A172 (cell line): ENCODE measurements at places on chromosomes 3 and 15.

- DNase-seq, result no peak
Observed at GRCh38 chr15:61517776-61518175, 288.7 kb upstream of the RORA start.

DNA sequence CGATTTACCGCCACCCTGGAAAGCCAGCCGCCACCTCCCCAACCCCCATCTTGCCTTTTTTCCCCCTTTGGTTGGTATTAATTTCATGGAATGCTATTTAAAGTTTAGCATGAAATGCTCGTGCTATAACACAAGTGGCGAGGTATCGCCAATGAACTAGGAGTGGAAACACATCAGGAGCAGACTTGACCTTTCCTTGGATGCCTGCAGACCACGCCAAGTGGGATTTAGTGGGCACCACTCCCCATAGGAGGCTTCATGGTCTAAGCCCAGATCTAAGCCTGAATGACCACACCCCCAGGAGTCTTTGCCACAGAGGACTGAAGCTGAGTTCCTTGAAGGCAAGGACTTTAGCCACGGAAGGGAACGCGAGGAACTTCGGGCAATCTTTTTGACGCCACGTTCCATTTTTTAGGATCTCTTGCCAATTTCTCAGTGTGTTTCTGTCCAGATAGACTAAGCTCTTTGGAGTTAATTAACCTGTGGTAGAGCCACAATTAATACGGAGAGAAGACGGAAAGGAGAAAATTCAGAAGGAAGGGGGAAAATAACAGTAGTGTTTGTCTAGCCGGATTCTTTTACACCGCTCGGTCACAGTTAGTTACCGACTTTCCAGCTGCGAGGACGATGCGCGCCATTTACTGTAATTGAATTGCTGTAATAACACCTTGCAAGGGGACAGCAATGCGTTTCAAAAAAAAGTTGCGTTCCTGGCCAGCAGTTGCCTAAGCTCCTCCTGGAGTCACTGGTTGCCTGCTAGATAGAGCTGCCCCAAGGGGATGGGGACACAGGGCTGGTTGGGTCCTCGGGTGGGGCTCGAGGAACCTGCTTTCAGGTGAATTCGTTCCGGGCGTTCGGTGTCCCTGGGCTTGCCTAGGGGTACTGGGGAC is 37.1 kb downstream of the NR2F2 start:
- no peak for DNase-seq

- no peak for DNase-seq
Observed at GRCh38 chr3:88534534-88534933, 384.8 kb downstream of the C3orf38 start.

DNA sequence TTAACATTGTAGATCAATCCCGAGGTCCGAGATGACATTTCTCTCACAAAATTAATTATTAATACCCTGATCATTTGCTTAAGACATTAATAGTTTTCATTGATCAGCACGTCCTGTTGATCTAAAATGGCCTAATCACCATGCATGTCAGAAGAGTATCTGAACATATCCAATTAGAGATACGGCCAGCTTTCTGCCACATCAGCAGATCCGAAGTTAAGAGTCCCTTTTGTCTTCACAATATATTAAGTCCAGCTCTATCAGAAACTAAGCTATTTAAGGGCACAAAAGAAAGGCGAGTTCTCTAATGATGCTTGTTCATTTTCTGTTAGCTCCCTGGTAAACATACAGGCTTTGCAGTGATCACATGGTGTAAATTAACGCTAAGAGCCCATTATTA is 470.3 kb downstream of the CNTN4 start:
- DNase-seq, result no peak

DNA sequence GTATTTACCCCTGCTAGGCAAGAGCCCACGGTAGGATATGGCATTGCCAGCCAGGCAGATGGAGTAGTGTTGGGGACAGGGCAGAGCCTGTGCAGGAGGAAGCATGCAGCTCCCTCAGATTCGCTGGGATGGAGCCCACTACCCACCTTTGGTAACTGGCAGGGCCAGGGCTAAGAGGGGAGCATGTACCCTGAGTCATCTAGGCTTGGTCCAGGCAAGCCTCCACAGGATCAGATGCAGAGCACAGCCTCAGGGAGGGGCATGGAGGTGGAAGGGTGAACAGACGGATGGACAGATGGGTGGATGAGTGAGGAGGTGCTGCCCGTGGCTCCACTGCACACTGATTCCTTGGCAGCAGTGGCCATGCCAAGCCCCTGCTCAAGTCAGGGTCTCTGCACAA is 33.0 kb downstream of the IL20RB start:
- DNase-seq, result no peak

GRCh38 chr3:15539066-15539465 is 17.6 kb upstream of the COLQ start:
- no peak for DNase-seq

- DNase-seq, result no peak
Observed at GRCh38 chr3:181936774-181937173, 225.0 kb downstream of the SOX2 start.

DNA sequence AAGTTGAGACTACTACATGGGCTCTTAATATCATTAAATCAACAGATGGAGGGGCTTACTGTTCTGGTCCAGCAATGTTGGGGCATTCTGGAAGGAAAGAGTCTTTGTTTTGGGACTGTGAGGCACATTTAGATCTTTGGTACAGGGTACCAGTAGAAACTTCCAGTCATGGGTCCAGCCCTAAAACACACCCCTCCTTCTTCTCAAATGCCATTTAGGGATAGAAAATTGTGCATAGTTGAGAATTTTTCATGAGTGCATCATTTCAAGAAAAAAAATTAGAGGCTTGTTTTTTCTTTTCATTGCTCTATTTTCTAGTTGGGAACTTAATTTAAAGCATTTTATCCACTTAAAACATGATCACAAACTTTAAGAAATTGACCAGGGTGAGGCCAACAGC is 4.1 kb upstream of the RTP1 start:
- DNase-seq, result no peak

DNA sequence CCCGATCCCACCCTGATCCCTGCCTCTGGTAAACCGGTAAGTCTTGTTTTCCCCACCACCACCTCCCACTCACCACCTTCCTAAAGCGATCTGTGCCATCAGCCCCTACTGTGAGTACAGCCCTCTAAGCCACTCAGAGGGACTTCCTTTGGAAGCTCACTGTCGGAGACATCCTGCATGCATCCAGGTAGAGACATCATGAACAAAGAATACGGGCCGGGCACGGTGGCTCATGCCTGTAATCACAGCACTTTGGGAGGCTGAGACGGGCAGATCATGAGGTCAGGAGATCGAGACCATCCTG is 13.7 kb upstream of the PCSK6 start:
- DNase-seq, result no peak

GRCh38 chr15:80732818-80733217 is 37.7 kb downstream of the ABHD17C start:
- no peak for DNase-seq

GRCh38 chr3:143226678-143227291 is 107.2 kb downstream of the CHST2 start:
- DNase-seq, result no peak

DNA sequence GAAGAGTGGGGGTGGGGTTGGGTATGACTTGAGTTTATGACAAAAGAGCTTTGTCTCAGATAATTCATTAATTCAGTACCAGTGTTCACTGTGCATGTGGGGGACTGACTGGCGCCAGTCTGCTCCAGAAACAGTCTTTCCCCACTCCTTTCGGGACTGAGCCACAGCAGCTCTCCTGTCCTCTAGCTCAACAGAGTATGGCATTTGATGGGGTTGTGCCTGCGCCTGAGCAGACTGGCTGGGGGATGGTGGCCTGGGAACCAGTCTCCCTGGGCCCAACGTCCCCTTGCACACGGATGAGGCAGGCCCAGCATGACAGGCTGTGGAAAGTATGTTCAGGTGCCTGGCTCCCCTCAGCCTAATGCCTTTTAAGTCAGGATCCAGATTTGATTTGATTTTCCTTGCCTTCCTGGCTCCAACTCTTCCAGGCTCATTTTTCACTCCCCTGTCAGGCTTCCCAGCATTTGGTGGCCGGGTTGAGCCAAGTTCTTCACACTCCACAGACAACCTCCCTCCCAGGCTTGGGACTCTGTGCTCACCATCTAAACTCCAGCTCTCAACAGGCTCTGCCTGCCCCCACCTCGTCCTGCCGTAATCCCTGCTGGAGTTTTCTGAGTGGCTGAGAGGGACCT is 105.0 kb downstream of the MYLK start:
- DNase-seq, result no peak

GRCh38 chr15:88708655-88709054 is 69.8 kb downstream of the ISG20 start:
- DNase-seq, result no peak

DNA sequence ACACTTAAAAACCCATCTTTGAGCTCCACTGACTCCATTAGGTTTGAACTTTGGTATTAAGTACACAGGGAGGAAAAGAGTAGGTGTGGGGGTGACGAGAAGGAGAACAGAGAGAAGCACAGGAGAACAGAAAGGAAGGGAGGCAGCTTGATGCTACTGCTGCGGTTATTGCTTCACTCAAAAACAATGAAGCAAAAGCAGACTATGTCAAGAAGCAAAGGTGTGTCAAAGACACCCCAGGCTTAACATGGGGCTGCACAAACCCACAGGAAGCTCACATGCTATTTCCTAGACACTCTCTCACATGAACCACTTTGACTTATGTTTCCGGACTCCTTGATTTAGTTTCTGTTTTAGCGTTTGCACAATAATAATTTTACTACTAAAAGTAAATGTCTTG is 961.0 kb upstream of the CFAP20DC start:
- DNase-seq, result no peak

- DNase-seq, result no peak
Observed at GRCh38 chr3:131914090-131914691, 120.6 kb downstream of the CPNE4 start.

DNA sequence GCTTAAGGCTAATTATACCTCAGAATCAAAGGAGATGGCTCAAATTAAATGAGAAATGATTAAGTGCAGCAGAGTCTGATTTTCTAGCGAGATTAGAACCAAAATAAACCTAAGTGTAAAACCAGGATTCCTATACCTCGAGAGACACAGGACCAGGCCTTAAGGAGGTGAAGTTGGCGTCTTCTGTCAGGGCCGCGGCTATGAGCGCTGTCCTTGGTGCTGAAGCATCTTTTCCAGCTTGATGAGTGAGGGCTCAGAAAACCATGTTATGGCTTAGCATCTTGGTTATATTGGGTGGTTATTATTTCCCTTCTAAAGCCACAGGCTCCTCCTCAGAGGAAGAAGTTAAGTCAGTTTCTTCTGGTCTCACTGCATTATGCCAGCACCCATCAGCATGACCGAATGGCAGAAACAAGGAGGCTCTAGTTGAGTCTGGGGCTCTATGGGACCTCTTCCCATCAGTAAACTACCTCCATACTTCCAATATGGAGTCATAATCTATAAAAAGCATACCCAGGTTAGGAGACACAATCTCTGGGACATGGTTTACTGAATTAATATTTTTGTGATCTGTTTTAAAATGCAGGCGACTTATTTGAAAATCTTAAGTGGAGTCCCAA is 120.1 kb upstream of the NMNAT3 start:
- peak; percentile 18 for DNase-seq

- DNase-seq, result no peak
Observed at GRCh38 chr3:4313606-4314293, 10.6 kb downstream of the SETMAR start.

- no peak for DNase-seq
Observed at GRCh38 chr15:74376226-74376625, 8.8 kb upstream of the CYP11A1 start.

DNA sequence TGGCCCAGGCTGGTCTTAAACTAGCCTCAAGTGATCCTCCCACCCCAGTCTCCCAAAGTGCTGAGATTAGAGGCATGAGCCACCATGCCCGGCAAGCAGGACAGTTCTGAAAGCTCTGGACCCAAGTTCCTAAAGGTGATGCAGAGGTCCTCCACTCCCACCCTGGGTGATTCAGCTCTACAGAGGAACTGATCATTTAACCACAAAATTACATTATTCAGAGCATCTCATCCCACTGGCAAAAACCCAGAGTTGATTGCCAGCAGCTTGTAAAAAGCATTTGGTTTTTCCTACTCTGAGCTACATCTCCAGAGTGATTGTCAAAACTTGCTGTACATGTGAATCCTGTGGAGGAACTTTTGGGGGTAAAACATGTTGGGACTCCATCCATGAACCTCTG is 60.2 kb downstream of the SLTM start:
- DNase-seq, result peak; percentile 37

DNA sequence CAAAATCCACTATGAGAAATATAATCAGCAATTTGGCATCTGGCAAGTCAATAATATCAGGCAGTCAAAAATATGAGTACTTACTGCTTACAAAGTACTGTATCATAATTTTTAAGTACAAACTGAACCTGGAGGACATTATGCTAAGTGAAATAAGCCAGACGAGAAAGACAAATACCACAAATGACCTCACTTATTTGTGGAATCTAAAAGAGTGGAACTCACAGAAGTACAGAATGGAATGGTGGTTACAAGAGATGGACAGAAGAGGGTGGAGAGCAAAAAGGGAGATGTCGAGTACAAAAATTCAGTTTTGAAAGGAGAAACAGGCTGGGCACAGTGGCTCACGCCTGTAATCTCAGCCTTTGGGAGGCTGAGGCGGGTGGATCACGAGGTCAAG is 12.4 kb downstream of the PCYT1A start:
- no peak for DNase-seq

GRCh38 chr3:16692486-16693344 is 87.5 kb upstream of the DAZL start:
- peak; percentile 2 for DNase-seq

- no peak for DNase-seq
Observed at GRCh38 chr15:68433551-68433950, 1.6 kb upstream of the ITGA11 start.

GRCh38 chr3:19711160-19711782 is 222.7 kb downstream of the EFHB start:
- DNase-seq, result no peak

GRCh38 chr3:141452045-141452444 is 34.8 kb upstream of the RASA2 start:
- DNase-seq, result peak; percentile 40

- no peak for DNase-seq
Observed at GRCh38 chr3:10289787-10290355, 2.9 kb downstream of the GHRL start.

- no peak for DNase-seq
Observed at GRCh38 chr3:147397875-147398812, 8.2 kb downstream of the ZIC4 start.

GRCh38 chr15:70882361-70882760 is 9.9 kb downstream of the THAP10 start:
- DNase-seq, result no peak

- no peak for DNase-seq
Observed at GRCh38 chr3:157544501-157545130, 41.4 kb upstream of the VEPH1 start.

- DNase-seq, result no peak
Observed at GRCh38 chr3:127006781-127007436, 24.0 kb downstream of the PLXNA1 start.

DNA sequence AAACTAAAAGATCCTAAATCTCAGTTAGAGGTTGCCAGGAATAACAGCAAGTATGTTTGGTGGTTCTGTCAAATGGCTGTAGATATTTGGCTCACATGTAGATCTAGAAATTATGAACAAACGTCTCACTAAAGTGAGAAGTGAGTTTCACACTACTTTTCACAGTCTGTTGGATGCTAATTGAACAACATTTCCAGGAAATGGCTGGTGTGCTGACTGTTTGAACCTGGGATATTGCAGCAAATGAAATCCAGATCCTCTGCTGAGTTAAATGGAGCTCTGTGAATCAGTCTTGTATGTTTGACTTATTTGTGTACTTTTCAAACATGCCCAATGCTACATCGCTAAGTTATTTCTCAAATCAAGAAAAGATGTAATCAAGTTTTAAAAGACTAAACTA is 21.3 kb upstream of the RSL24D1 start:
- DNase-seq, result no peak
